ENCODE measurements at places on chromosomes 7 and 10.
A peak's percentile ranks its signal among the peaks of the same experiment; 100 is the strongest.

DNA sequence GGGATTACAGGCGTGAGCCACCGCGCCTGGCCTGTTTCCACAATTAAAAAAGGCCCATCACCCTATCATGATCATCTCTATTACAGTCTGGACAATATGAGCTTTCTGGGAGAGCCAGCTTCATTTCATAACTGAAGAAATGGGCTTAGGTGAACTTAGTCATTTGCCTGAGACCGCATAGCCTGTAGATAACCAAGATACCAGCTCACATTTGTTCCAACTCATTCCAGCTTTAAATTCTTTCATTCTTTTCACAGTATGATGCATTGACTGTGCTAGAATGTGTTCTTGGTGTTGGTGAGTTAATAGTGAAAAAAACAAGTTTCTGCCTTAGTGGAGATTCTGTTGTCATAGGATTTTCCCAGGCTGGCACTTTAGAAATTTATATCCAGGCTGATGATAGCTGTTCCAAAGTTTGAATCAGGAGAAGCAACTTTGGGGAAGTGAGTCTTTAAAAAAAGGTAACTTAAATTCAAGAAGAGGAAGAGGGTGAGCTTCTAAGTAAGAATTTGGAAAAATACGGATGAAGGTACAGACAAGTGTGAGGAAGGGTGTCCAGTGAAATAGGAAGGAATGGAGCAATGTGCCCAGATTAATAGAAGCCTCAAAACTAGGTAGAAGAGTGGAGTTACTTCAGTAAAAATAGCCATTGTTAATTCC, 2.1 kb upstream of the H2AZ2 start:
- no peak for DNase-seq

DNA sequence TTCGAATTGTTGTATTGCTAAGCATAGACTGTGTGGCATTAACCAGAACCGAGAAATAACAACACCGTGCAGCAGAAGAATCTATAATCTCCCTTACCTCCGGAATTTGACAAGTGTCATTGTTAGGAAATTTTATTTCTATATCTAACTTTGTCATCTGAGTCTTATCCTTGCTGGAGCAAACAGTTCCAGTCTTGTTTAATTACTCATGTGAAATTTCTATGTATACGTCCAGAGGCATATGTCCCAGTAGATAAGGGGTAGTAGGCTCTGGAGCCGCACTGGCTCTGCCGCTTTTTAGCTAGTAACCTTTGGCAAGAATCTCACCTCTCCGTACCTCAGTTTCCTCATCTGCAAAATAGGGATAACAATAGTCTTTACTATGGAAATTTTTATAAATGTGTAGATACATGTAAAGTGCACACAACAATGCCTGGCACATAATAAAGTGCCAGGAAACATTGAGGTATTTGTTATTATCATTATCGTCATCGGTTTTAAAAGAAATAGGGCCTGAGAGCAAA, 228.6 kb downstream of the VTI1A start:
- DNase-seq = no peak

- no peak for DNase-seq
Observed at GRCh38 chr10:131693766-131694165, 207.0 kb upstream of the PPP2R2D start.

- DNase-seq = no peak
Observed at GRCh38 chr10:131135716-131136115, 175.8 kb downstream of the TCERG1L start.

DNA sequence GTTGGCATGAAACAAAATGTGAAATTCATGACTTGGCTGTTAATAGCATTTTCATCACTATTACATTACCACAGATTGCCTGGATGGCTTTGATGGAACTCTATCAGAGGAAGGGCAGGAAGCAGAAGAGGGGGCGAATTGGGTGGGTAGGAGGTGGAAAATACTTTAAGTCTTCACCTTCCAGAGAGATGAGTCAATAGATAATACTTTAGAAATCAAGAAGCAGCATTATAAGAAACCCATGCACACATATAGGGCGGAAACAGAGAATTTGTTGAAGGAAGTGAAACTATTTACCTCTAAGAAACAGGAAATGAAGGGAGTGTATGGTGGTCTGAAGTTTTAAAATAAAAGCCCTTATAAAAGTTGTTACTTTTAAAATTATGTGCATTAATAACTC, 152.1 kb upstream of the TARP start:
- DNase-seq = no peak

DNA sequence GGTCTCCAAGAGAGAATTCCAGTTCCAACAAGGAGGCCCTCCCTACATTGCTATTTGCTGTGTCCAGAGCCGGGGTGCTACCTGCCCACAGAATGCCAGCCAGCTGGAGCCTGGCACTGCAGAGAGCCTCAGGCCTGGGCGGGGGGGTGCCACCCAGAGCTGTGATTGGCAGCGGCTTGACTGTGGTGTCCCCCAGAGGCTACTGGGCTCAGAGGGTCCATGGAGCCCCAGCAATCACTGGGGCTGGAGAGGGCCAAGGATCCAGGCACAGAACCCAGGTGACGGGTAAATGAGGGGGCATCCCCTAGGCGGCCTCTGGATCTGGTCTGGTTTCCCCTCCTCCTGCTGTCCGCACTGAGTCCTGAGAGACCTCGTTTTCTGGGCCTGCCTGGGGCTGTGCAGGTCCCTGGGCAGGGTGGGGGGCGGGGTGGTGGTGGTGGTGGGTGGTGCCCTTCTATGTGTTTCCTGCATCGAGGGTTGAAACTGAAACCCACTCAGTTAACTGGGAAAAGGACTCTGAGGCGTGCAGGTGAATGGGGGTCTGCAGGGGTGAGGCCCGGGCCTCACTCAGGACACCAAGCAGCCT, 12.6 kb downstream of the DPYSL4 start:
- DNase-seq = no peak

DNA sequence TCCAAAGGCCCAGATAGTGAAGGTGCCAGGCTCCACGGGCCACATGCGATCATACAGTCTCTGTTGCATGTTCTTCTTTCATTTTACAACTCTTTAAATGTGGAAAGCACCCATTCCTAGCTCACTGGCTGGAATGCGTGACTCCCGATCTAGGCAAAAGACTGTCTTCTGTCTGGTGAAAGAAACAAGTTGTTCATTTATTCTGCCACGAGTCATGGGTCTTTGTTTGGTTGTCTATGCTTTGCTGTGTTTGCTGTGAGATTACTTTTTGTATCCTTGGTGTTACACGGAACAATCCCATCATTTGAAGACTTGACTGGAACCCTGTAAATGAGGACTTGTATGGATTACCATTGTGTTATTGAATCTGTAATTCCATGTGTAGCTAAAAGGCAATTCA, 41.9 kb downstream of the NPVF start:
- no peak for DNase-seq

DNA sequence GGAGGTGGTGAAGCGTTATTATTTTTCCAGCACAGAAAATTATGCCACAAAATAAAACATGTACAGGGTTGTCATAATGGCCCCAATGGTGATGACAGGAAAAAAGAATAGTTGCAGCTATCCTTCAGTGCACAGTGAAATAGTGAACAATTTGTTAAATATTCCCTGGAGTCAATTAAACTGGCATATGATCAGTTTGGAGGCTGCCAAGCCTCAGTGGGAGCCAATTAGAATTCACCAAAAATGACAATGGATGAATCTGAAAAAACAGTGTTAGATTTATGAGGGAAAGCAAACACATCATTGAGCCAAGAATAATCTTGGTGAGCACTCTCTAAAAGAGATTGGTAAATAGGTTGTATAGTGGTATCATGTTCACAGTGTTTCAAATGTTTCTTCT, 146.3 kb downstream of the OTUD1 start:
- no peak for DNase-seq

DNA sequence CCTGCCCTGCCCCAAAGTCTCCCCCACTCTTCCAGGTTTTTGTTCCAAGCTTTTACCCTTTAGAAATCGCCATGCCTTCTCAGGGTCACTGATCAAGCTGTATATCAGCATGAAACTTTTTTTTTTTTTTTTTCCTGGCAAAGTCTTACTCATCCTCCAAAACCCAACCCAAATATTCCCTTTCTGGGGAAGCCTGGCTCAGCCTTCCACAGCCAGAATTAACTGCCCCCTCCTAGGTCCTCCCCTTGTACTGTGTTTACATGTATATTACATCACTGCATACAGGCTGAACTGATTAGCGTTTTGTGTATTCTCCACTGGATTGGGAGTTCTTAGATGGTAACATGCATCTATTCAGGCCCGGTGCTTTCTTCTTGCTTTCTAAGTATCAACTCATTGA, 4.6 kb upstream of the NOBOX start:
- no peak for DNase-seq

DNA sequence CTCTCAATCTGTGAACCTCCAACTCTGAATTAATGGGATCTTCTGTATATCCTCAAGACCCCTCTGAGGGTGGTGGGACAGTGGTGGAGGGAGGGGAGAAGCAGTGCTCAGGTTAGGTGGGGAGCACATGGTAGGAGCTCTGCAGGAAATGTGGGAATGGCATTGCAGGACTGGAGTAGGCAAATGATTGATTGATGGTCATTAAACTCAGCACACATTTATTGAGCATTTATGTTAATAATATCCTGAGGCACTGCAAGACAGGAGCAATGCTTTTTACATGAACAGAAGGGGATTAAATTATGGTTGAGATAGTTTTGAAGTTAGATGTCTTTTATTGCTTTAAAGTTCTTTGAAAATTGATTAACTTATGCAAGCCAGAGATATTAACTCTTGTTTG, 14.1 kb downstream of the BMPER start:
- DNase-seq = no peak

- peak; percentile 22 for DNase-seq
Observed at GRCh38 chr7:74289659-74290552, 699 bp downstream of the CLIP2 start.

GRCh38 chr10:31847515-31847914, 81.1 kb downstream of the ARHGAP12 start:
- no peak for DNase-seq

- no peak for DNase-seq
Observed at GRCh38 chr7:148581624-148582023, 8.9 kb upstream of the C7orf33 start.

DNA sequence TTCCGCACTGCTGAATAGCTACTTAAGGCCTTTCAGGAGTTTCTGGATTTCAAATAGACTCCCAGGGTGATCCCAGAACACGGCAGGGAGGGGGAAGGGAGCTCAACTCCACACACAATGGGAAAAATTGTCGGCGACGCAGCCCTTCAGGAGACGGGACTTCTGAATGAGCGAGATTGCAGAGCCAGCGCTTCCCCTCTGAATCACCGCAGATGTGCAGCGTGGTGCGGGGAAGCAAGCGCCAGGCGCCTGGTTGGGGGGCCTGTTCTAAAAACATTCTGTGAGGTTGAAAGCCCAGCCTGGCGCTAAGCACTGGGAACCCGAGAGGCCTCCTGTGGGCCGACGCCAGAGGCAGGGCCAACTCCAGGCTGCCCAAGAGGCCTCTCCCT, 163.3 kb downstream of the MAD1L1 start:
- no peak for DNase-seq

- no peak for DNase-seq
Observed at GRCh38 chr7:45187946-45188411, 30.4 kb downstream of the RAMP3 start.

DNA sequence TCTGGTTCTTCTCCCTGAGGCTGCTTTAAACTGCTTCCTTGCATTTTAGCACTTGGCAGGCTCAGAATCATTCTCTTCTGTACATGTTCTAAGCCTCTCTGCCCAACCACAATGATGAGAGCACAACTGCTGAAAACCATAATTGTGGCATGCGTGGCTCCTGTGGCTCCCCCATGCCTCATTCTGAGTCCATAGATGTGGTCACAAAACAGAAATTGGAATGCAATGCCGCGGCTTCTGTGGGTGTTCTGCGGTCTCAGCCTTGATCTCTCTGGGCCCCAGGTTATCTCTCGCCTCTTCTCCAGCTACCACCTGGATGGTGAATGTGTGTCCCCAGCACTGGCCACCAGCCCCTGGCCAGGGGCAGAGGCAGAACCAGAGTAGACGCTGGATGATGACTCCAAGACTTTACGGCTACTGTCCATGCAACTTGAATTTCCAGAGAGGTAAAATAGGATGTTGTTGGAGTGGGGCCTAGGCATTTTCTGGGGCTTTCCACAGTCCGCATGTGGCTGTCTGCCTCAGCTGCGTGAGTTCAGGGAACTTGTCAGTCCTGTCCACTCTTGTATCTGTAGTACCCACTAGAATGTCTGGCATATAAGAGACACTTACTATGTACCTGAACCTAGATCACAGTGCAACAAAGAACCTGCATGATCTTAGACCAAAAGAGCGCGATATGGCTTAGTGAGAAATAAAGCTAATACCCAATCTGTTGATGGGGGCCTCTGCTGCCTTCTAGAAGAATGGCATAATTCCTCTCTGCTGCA, 52.4 kb upstream of the ADRB1 start:
- DNase-seq = no peak

DNA sequence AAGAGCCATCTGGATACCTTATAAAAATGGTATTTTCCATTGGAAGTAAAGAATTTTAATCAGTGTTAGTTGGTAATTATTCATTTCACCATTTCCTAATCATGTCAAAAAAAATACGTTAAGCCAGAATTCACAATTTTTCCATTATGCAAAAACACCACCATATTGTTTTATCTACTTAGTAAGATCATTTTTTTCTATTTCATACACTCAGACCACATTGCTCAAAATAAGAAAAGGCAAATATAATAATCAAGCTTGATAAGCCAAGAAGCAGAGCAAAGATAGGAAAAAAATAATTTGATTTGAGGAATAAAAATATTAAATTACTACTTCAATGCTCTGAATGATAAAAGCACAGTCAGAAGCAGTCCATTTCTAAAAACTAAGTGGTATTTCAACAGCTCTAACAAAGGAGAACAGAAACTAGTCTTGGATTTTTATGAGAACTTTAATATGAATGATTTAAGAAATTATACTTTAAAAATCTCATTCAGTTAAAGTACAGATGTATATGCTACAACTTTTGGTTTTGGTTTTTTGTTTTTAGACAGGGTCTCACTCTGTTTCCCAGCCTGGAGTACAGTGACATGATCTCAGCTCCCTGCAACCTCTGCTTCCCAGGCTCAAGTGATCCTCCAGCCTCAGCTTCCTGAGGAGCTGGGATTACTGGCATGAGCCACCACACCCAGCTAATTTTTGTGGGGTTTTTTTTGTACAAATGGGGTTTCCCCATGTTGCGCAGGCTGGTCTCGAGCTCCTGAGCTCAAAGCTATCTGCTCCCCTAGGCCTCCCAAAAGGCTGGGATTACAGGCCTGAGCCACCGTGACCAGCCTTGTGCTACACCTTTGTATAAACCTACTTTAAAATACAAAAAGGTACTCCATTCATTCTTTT, 46.6 kb downstream of the LRRN3 start:
- no peak for DNase-seq

DNA sequence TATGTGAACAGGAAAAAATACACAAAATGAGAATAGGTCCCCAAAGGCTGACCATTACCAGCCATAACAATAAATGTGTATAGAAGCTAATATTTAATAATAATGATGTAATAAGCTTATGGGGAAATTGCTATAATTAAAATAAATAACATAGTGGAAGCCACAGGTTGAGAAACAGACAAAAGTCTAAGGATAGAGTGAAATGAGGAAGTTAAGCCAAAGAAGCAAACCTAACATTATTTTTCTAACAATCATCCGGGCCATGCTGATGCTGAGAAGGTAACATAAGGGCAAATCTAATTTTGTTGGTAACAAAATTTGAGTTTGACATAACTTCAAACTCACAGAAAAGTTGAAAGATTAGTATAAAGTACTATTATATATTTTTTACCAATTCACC, 115.9 kb downstream of the MICU1 start:
- DNase-seq = no peak

- no peak for DNase-seq
Observed at GRCh38 chr7:116138202-116138801, 72.0 kb upstream of the TES start.

All from thyroid gland (tissue), 4 donors.